ENCODE measurements at places on chromosomes 16 and 17.

DNA sequence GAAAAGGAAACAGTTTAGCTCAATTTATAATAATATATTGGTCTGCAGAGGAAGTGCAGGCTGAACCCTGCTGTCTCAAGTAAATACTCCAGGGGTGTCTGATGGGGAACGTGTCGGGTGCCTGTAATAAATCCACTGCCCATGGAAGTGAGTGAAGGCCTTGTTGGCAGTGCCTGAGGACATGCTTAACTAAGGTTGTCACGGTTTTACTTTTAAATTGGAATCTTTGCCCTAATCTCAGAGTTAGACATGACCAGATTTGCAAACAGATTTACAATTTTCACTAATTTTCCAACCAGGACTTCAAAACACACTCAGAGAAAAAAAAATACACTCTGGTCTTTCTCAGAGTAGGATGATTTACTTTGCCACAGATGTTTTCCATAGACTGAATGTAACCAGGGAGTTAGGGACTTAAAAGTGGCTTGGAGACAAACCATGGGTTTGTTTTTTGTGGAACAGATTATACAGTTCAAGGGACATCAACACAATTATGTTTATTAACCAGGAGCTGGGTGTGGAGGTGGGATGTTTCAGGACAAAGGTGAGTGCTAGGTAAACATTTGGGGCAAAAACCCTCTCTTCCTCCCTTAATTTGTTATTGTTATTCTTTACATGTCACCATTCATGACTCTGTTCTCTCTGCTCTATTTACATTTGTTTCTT lies 144.5 kb downstream of the FTO start:
- no peak for DNase-seq

GRCh38 chr16:84058211-84058610 lies 15.6 kb upstream of the SLC38A8 start:
- DNase-seq: no peak

DNA sequence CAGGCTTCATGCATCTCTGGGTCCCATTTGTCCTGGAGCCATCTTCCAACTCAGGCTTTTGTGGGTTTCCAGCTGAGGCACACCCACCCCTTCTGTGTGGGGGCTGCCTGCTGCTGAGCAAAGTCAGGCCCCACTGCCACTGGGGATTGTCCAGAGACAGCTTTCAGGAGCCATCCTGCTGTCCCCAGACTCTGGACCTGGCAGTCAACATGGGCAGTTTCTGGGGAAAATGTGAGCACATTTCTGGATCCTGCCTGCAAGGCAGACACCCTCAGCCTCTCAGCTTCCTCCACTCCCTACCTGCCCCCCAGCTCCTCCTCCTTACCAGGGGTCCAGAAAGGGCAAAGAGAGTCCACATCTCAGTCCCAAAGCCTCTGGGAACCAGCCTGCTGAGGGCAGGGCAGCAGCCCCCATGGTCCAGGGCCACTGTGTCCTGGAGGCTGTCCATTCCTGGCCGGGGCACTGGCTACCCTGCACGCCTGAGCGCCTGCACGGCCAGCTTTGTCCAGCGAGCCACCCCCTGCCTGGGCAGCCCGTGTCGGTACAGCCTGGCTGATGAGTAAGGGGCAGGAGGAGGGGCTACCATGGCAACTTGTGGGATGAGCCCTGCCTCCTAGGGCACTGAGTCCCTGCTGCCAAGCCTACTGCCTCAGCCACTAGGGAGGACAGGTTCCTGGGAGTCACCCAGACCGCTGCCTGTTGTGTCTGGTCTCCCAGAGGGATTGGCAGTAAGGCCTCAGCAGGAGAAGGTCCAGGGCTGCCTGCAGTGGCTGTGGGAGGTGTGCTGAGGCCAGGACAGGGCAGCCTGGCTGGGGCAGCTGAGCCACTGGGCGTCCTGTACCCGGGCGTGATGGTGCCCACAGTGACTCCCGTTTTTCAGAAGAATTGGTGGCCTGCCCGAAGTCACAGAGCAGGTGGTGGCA lies at the start of gene SLC47A2:
TSS of gene SLC47A2 (minus strand) at position 477 of the 923 bp plus-strand sequence. CDS start at position 448, 29 bp downstream.
- no peak for DNase-seq

GRCh38 chr16:74320707-74321106 lies 24.1 kb downstream of the PSMD7 start:
- no peak for DNase-seq

DNA sequence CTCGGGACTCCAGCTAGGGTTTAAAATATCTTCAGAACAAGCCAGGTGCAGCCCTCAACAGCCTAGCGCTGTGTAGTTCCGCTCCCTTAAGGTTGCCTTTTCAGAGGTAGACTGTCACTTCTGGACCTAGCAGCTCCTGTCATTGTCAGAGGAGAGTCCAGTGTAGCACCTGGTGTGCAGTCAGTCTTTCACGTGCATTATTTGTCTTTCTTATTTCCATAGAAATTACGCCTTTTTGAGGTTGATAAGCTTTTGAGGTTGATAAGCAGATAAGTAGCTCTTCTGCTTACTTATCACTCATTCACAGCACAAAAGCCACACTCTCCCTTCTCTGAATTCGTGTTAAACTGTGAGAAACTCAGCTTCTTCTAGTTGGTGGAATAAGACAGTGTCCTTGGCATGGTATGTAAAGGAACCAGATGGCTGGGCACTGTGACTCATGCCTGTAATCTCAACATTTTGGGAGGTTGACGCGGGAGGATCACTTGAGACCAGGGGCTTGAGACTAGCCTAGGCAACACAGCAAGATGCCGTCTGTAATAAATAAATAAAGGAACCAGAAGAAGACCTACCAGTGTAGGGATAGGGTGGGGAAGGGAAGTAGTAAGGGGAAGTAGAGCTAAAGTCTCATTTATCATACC lies 10.2 kb downstream of the EEF2K start:
- no peak for DNase-seq
